ENCODE measurements at places on chromosomes 4 and X.

- DNase-seq = no peak
Measured at GRCh38 chr4:142473218-142473959, 372.7 kb downstream of the INPP4B start.

- DNase-seq = peak; percentile 14
Measured at GRCh38 chr4:118076958-118077766, 42.9 kb downstream of the NDST3 start.

DNA sequence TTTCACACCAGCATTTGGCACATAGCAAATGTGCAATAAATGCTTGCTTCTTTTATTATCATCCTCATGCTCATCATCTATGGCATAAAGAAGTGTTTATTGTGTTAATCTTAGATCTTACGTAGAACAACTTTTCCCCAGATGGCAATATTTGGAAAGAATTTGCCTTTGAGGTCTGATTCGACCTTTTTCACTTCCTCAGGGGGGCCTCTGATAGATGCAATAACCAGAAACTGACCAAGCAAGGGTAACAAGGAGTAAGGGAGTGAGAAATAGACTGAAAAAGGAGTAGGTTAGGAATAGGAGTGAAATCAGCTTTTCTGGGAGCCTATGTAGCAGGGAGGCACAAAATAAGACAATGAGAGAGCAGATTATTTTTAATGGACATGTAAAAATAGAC lies 70.2 kb downstream of the RRAGB start:
- DNase-seq = no peak

DNA sequence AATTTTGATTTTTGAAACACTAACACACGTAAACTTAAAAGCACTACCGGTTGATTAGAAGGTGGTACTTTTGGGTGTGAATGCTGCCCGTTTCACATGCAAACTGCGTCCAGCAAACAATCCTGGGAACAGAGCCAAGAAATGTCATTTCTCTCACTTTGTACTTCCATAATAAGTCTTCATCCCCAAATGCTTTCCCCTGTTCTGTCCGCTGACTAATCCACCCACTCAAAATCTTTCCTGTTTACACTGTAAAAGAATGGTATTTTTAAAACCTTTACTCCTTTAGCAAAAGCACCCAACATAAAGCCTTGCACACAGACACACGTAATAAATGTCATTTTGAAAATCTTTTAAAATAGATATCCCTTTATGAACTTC lies 39.1 kb upstream of the PDLIM5 start:
- DNase-seq = no peak

GRCh38 chr4:88115587-88115986 lies 42.9 kb downstream of the ABCG2 start:
- no peak for DNase-seq

DNA sequence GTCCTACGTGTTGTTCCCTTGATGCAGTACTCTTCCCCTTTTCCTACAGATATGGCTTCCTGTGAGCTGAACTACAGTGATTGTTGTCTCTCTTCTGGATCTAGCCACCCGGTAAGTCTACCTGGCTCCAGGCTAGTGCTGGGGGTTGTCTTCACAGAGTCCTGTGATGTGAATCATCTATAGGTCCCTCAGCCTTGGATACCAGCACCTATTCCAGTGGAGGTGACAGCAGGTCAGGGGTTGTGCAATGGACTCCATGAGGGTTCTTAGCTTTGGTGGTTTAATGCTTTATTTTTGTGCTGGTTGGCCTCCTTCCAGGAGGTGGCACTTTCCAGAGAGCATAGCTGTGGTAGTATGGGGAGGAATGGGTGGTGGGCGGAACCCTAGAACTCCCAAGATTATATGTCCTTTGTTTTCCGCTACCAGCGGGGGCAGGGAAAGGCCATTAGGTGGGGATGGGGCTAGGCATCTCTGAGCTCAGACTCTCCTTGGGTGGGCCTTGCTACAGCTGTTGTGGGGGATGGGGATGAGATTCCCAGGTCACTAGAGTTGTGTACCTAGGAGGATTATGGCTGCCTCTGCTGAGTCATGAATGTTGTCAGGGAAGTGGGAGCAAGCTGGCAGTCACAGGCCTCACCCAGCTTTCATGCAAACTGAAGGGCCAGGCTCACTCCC lies 121.4 kb upstream of the ANKRD50 start:
- no peak for DNase-seq

GRCh38 chr4:69775321-69775867 lies 15.0 kb upstream of the SULT1B1 start:
- DNase-seq = peak; percentile 14

GRCh38 chr4:78780093-78780492 lies 3.9 kb downstream of the BMP2K start:
- no peak for DNase-seq
